Right lobe of liver (tissue), 6 donors: ENCODE measurements at places on chromosomes 5 and 9. TPM values are rescaled to one million over a fixed set of nuclear protein-coding genes. Genes with fewer than 3 reads are reported as not detected.
A peak's percentile ranks its signal among the peaks of the same experiment; 100 is the strongest.

DNA sequence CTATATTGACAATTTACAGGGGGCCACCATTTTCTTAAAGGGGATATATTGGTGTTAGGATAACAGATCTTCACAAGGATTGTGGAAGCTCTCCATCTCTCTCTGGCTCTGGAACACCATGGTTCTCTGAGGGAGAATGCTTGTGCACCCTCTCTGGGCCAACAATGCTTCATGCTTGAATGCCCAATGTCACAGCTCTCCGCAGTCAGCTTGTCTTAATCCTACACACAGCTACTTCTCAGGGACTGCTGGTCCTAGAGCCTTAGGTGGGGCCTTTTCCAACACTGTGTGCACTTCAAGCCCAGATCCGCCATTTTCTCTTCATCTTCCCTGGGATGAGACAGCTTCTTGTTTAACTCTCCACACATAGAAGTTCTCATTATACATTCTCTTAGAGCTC, 6.9 kb upstream of the PDLIM4 start:
- H3K27ac ChIP-seq = no peak overlapping the region
- DNase-seq = no peak
- H3K4me1 ChIP-seq = no peaks in the 10 kb centered on the region
- H3K27me3 ChIP-seq = no peaks in the 10 kb centered on the region
- H3K36me3 ChIP-seq = no peaks in the 10 kb centered on the region

- no peaks in the 10 kb centered on the region for H3K27me3 ChIP-seq
- H3K4me3 ChIP-seq = peak overlapping the region; percentile 61
- no peaks in the 10 kb centered on the region for H3K36me3 ChIP-seq
- DNase-seq = peak; percentile 44
Measured at GRCh38 chr5:132228241-132229035, 785 bp upstream of the P4HA2 start.

GRCh38 chr9:96169901-96170300, 132.1 kb downstream of the HSD17B3 start:
- no peaks in the 10 kb centered on the region for H3K27me3 ChIP-seq
- H3K36me3 ChIP-seq = no peaks in the 10 kb centered on the region
- no peak for DNase-seq
- no peak overlapping the region for H3K27ac ChIP-seq
- H3K4me3 ChIP-seq = no peak overlapping the region

DNA sequence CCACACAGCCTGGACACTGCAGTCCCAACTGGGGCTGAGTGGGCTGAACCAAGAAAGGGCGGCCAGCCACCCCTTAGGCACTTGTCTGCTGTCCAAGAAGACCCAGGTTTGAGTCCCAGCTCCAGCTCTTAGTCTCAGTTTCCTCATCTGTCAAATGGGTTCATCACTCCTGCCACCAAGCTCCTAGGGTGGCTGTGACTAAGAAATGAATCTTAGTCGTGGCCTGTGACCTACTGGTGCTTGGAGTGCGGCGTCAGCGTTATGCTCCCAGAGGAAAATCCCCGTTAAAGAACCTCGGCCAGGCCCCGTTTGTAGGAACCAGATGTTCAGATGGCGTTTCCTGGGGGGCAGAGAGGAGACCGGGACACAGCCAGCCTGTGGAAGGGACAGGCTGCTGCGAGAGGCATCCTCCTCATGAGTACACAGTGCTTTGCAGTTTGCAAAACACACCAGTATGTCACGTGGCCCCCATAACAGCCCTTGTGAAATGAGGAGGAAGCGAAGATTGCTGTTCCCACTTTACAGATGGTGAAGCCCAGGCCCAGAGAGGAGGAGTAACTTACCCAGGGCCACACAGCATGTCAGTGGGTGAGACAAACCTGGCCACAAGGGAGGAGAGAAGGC, 3.3 kb downstream of the FIBCD1 start:
- H3K4me3 ChIP-seq = no peak overlapping the region
- DNase-seq = no peak
- no peaks in the 10 kb centered on the region for H3K4me1 ChIP-seq
- H3K27ac ChIP-seq = no peak overlapping the region
- H3K27me3 ChIP-seq = peaks cover 28% of the 10 kb centered on the region

- DNase-seq = no peak
- H3K27me3 ChIP-seq = no peaks in the 10 kb centered on the region
- H3K4me1 ChIP-seq = no peaks in the 10 kb centered on the region
- no peak overlapping the region for H3K4me3 ChIP-seq
- H3K27ac ChIP-seq = no peak overlapping the region
Measured at GRCh38 chr5:98975223-98975622, 46.4 kb upstream of the CHD1 start.

- H3K27me3 ChIP-seq = no peaks in the 10 kb centered on the region
- H3K27ac ChIP-seq = peak overlapping the region; percentile 2
- H3K4me1 ChIP-seq = peaks cover 46% of the 10 kb centered on the region
- no peak for DNase-seq
- H3K4me3 ChIP-seq = peak overlapping the region; percentile 64
- H3K36me3 ChIP-seq = peaks cover 16% of the 10 kb centered on the region
Measured at GRCh38 chr5:68290847-68291246, 75.3 kb downstream of the PIK3R1 start.

DNA sequence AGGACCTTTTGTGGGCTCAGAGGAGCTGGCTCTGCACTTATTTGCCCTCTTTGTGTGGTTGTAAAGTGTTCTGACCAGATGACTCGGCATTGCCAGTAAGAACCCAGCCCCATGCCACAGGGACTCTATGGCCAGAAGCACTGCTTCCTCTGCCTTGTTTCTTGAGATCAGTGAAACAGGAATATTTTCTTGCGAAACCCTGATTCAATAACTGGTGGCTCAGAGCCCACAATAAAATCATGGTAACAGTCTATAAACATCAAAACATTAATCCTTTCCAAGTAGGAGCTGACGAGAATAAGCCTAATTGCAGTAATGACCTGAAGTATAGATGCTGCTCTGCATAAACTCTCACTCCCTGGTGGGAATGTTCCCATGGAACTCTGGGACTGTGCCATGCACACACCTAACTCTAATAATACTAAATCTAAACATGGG, 344.3 kb downstream of the ZNF608 start:
- no peak overlapping the region for H3K4me3 ChIP-seq
- no peak overlapping the region for H3K27ac ChIP-seq
- no peaks in the 10 kb centered on the region for H3K4me1 ChIP-seq
- no peaks in the 10 kb centered on the region for H3K27me3 ChIP-seq
- no peak for DNase-seq
- H3K36me3 ChIP-seq = no peaks in the 10 kb centered on the region

- H3K4me3 ChIP-seq = no peak overlapping the region
- no peak for DNase-seq
- H3K4me1 ChIP-seq = no peaks in the 10 kb centered on the region
- H3K27ac ChIP-seq = no peak overlapping the region
- H3K36me3 ChIP-seq = no peaks in the 10 kb centered on the region
Measured at GRCh38 chr9:79535534-79535933, 36.2 kb upstream of the TLE4 start.

- no peaks in the 10 kb centered on the region for H3K36me3 ChIP-seq
- no peaks in the 10 kb centered on the region for H3K27me3 ChIP-seq
- peak within 1 kb of the TSS; percentile 60 for H3K4me3 ChIP-seq
- H3K4me1 ChIP-seq = no peaks in the 10 kb centered on the region
- peak within 1 kb of the TSS; percentile 47 for H3K27ac ChIP-seq
Measured at GRCh38 chr9:89497978-89498851, at the start of gene SEMA4D. Gene SEMA4D (minus strand): TSS chr9:89498113. CDS start chr9:89405456, 92,657 bp downstream.

SLC6A7 gene
- not detected for total RNA-seq

GZMA gene
- 0.77 TPM for total RNA-seq

GRCh38 chr5:139381837-139382761, 998 bp downstream of the SLC23A1 start:
- DNase-seq = peak; percentile 52
- peaks cover 45% of the 10 kb centered on the region for H3K4me1 ChIP-seq
- peak overlapping the region; percentile 36 for H3K27ac ChIP-seq
- H3K4me3 ChIP-seq = peak overlapping the region; percentile 34
- no peaks in the 10 kb centered on the region for H3K36me3 ChIP-seq

DNA sequence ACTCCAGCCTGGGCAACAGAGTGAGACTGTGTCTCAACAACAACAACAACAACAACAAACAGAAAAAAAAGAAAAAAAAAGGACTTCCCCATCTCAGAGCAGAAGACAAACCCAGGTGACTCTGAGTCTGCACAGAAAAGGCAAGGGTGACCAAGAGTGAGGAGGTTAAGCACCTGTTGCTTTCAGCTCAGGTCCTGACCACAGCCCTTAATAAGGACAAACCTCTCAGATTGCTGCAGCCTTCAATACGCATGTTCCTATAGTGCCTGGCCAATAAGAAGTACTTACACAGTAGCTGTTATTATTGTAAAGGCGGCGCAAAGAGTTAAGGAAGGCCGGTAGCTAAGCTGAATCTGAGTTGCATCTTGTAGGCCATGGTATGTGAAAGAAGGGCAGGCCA, 102.3 kb upstream of the MSX2 start:
- H3K4me1 ChIP-seq = no peaks in the 10 kb centered on the region
- H3K36me3 ChIP-seq = no peaks in the 10 kb centered on the region
- H3K27ac ChIP-seq = no peak overlapping the region

- H3K4me3 ChIP-seq = no peak overlapping the region
- no peaks in the 10 kb centered on the region for H3K27me3 ChIP-seq
- H3K4me1 ChIP-seq = no peaks in the 10 kb centered on the region
- no peak overlapping the region for H3K27ac ChIP-seq
- H3K36me3 ChIP-seq = no peaks in the 10 kb centered on the region
Measured at GRCh38 chr5:132019857-132020555, 8.5 kb upstream of the ACSL6 start.

ADAMTS19 gene
- total RNA-seq = not detected

- H3K27me3 ChIP-seq = no peaks in the 10 kb centered on the region
- peak within 1 kb of the TSS; percentile 24 for H3K4me3 ChIP-seq
- no peak within 1 kb of the TSS for H3K27ac ChIP-seq
- DNase-seq = no peak
Measured at GRCh38 chr5:141430332-141431113, at the start of gene PCDHGA12. Gene PCDHGA12 (plus strand): TSS chr5:141430507. CDS start chr5:141430760, 253 bp downstream.

CRB2 gene
- not detected for total RNA-seq

TAS2R1 gene
- total RNA-seq = not detected

DNA sequence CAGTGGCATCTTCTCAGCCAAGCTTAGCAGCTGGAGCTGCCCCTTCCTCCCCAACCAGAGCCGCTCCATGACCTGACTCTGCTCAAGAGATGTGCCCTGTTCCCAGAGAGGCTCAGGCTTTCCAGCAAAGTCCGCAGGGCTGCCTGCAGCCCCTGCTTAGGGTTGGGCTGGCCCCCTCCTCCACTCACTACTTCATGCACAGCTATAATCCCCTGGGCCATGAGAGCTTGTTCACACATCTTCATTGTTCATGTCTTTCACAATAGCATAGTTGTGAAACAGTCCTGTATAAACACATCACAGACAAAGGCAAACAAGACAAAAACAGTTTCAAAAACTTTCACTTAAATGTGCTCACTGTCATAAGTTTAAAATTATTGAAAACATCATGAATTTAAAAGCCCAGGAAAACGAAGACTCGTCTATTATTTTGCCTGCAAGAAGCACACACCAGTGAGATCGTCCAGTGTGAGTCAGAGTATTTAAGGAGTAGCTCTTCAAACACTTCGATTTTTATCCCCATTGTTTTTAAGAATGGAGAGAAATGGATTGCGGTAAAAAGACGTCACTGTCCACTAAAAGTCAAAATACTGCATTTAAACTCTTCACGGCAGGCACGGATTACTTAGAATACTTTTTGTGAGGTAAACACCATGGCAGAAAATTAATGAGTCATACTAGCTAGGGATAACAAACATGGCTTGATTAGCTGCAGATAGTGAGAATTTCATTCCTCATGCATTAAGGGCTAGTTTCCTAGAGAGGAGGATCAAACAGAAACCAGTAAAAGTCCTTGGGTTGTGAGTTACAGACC, 40.7 kb upstream of the S1PR3 start:
- no peaks in the 10 kb centered on the region for H3K4me1 ChIP-seq
- H3K27me3 ChIP-seq = no peaks in the 10 kb centered on the region
- no peak overlapping the region for H3K27ac ChIP-seq
- DNase-seq = no peak
- H3K4me3 ChIP-seq = no peak overlapping the region
- H3K36me3 ChIP-seq = no peaks in the 10 kb centered on the region

- DNase-seq = no peak
- no peaks in the 10 kb centered on the region for H3K4me1 ChIP-seq
- no peaks in the 10 kb centered on the region for H3K27me3 ChIP-seq
- H3K4me3 ChIP-seq = no peak overlapping the region
- H3K27ac ChIP-seq = no peak overlapping the region
Measured at GRCh38 chr5:131466171-131466766, 168.8 kb downstream of the RAPGEF6 start.
